ENCODE measurements at places on chromosomes 1 and 21.

- DNase-seq: no peak
Measured at GRCh38 chr1:154710106-154710505, 102.1 kb upstream of the ADAR start.

- DNase-seq: no peak
Measured at GRCh38 chr21:14833241-14833640, 231.6 kb downstream of the NRIP1 start.

GRCh38 chr21:34857874-34858273 lies 189.1 kb downstream of the CLIC6 start:
- no peak for DNase-seq

- DNase-seq: no peak
Measured at GRCh38 chr1:3190256-3191041, 121.4 kb downstream of the PRDM16 start.

GRCh38 chr1:230261928-230262650 lies 164.0 kb downstream of the PGBD5 start:
- DNase-seq: no peak

- no peak for DNase-seq
Measured at GRCh38 chr1:19780267-19780877, 19.3 kb downstream of the TMCO4 start.

DNA sequence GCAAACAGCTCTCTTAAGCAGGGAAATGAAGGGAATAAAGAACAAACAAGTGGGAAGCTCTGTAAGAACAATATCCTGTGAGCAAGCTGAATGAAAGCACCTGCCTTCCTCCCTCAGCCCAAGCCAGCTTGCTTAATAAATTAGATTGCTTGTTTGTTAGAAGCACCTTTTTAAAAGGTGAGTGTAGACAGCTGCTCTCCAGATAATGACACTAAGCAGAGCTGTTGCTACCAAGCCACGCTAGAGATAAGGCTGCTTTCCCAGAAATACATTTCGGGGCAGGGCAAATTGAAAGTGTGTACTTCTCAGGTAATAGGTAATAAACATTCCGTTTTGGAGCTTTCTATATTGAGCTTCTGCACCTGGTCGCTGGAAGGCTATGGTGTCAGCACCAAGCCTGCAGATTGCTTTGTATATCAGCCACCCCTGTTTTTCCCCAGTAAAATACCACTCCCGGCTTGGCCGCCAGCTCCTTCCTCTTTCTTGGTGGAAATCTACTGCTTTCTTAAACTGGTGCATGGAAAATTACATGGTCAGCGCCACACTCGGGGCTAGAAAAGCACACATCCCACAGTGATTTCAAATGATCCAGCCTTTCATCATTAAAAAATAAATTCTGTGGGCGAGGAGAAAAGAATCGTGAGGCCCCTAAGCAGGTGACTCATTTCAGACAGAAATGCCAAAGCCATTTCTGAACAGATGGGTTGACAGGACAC lies 151.3 kb downstream of the ETS2 start:
- peak; percentile 99 for DNase-seq

DNA sequence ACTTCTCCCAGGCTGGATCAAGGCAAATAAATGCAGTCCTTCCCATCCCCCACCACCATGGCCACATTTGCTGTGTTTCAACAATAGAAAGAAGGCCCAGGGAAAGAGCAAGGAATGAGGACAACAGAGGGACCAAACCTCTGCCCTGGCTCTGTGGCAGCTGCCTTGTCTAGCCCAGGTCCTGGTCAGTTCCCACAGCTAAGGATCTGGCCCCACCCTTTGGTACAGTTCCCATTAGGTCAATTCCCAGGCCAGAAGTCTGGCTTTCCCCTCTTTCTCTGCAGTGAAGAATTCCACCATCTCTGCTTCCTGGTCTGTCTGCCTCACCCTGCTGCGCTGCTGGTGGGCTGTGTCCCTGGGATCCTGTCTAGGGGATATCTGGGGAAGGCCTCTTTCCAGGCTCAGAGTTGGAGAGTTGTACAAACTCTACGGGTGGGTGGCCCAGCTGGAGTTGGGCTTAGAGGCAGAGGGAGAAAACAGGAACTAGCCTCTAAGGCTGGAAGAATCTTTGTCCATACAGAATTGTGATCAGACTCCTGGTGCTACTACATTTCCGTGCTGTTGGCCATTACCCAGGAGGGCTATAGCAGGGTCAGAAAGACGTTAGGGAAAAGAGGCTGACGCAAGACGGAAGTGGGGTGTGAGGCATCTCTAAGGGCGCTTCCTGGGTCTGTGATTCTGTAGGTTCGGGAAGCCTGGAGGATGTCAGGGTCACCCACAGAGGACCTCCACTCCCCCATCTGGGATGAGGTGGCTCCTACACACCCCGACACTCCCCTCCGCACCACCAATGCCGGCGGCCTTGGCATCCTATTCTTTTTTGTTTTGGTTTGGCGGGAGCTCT lies 953 bp upstream of the NDUFS2 start:
- no peak for DNase-seq

- no peak for DNase-seq
Measured at GRCh38 chr1:184368354-184368753, 18.5 kb upstream of the C1orf21 start.

- peak; percentile 93 for DNase-seq
Measured at GRCh38 chr1:15178571-15179484, 25.3 kb downstream of the TMEM51 start.

DNA sequence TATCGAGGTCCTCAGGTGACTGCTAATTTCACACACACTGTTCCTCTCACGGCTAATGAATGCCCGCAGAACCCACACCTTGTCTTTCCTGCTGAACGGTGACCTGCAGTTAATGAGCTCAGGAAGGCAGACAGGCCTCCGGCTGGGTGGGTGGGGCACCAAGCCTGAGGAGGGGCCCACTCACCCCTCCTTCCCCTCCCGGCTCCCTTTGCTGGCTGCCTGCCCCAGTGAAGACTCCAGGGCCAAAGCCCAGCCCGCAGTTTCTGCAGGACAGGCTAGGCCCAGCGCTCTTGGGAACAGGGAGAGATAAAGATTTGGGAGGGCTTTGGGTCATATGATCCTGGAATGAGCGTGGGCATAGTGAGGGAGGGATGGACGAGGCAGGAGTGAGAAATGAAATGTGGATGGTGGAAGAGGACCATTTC lies 26.4 kb downstream of the FOXO6 start:
- peak; percentile 77 for DNase-seq

DNA sequence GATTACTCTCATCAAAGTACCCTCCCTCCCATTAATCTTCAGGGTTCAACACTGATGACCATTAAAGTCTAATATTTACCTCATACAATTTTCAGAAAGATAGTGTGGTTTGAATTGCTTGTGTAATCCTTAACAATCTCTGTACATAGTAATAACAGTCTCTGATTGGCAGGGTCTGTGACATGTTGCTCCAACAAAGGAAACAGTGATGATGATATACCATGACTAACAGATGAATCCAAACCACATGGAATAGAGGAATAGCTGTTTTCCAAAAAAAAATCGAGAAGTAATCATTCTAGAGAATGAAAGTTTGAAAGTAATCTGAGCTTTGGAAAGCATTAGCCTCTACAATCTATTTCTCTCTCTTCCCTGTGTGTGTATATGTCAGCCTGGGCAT lies 610.1 kb upstream of the NEGR1 start:
- no peak for DNase-seq

DNA sequence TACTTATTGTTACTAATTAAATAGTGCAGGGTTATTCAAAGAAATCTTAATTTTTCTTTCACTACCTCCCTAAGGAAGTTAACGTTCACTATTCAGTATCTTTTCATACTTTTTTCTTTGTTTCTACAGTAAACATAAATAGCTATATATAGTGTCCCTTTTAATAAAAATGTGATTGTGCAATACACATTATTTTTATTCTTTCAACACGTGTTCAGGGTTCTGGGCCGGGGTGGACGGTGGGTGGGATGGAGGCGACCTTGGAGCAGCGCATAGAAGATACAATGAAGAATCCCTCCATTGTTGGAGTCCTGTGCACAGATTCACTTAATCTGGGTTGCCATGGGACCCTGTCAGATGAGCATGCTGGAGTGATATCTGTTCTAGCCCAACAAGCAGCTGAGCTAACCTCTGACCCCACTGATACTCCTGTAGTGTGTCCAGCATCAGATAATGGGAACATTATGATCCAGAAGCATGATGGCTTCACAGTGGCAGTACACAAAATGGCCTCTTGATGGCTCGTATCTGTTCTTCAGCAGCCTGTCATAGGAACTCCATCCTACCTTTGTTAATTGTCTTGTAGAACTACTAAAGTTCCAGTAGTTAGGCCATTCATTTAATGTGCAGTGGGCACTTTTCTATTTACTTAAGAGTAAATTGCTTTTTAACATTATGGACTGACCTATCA lies 155.9 kb upstream of the L1TD1 start:
- DNase-seq: no peak

- DNase-seq: no peak
Measured at GRCh38 chr1:39666772-39667171, 5.1 kb downstream of the NT5C1A start.

DNA sequence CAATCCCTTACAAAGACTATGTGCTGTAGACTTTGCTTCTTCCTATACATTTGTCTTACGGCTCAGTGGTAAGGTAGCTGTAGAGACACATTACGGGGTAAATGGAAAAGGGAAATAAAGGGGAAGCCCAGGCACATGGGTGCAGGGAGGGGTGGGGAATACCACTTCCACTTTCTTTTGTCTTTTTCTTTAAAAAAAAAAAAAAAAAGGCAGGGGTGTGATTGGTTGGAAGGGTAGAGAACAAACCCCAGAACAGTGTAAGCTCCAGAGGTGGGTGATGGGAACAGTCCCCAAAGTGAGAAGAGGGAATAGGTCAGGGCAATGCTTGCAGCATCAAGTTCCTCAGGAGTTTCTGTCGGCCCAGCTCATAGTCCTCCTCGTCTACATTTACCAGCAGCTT lies 3.9 kb downstream of the NIT1 start:
- no peak for DNase-seq

- no peak for DNase-seq
Measured at GRCh38 chr1:150061632-150062101, 5.9 kb upstream of the VPS45 start.

DNA sequence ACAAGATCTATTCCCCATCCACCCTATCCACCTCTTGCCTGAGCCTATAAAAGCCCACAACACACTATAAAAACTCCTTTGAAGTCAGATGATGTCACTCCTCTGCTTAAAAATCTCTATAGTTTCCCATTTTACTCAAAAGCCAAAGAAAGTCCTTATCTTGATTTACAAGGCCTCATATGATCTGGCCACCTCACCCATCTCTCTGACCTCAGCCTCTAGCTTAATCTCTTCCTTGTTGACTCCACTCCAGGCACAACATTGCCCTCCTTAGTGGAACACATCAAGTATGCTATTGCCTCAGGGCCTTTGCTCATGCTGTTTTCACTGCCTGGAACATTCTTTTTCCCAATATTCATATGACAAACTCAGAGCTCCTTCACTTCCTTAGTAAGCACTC lies 33.3 kb downstream of the ZNF281 start:
- no peak for DNase-seq

DNA sequence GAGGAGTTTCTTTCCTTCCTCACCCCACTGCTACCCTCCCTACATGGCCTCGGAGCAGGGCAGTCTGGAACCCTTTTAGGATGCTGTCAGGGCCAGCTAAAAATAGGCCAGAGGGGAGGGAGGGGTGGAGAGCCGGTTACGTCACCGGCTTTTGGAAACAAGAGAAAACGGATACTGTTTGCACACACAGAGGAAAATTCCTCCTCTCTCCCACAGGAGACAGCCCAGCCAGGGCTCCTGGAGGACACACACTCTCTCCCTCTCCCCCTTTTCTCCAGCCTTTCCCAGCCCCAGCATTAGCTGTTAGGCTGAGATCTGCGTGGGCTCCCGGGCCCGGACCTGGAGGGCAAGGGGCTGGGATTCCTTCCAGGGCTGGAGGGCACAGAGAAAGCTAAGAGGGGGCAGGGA lies 20.0 kb upstream of the ALDH4A1 start:
- DNase-seq: no peak

DNA sequence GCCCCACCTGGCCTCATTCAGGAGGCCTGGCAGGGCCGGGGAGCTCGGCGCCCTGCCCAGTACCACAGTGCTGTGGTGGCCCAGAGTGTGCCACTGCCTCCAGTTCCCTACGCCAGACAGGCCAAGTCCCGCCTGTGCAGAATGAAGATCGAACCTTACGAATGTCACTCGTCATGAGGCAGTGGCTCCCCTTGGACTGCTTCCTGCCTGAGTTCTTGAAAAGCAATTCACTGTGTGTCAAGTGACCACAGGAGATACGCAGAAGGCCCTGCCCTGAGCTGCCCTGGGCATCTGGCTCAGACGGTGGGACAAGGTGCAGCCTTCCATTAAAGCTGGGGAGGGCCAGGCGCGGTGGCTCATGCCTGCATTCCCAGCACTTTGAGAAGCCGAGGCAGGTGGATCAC lies 49.6 kb upstream of the LRP8 start:
- no peak for DNase-seq

- DNase-seq: no peak
Measured at GRCh38 chr1:35637401-35637809, 3.9 kb downstream of the PSMB2 start.

DNA sequence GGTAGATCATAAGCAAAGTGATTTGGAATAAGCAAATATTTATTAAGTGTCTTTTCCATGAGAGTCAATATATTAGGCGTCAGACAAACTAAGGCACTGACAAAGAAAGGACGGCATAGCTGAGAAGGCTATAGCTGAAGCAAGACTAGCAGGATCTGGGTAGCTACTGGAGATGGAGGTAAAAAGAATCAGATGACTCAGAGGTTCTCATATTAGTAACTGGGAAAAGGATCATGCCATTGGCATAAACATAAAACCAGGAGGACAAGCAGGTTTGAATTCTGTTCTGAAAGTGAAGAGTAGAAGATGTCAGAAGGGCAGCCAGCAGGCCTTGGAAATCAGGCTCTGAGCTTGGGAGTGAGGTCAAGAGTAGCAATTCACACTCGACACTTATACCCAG lies 531.9 kb downstream of the PTPRC start:
- DNase-seq: no peak

- no peak for DNase-seq
Measured at GRCh38 chr1:28518745-28519341, 13.0 kb downstream of the RCC1 start.

DNA sequence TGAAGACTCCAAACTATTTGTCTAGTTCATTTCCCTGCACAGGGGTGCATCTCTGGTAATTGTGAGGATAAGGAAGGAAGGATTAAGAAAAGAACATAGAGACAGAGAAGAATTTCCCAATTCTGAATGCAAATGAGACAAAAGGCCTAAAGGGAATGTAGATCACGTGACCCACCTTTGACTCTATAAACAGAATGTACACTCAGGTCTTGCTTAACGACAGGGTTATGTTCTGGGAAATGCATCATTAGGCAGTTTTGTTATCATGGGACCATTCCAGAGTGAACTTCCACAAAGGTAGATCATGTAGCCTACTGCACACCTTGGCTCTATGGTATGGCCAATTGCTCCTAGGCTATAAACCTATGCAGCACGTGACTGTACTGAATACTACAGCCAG lies 252.3 kb upstream of the ZP4 start:
- DNase-seq: no peak

All from NCI-H1417 (cell line).